ENCODE measurements at places on chromosomes 2 and 18. TPM values are rescaled to one million over a fixed set of nuclear protein-coding genes. Genes with fewer than 3 reads are reported as not detected.

Gene KRTCAP3
- not detected for total RNA-seq

Gene AQP12A
- total RNA-seq, result not detected

Gene VSNL1
- total RNA-seq, result 0.29 TPM

Gene DCC
- total RNA-seq, result 2.5 TPM

Gene ADRA2B
- not detected for total RNA-seq

Gene LOXL3
- total RNA-seq, result 53.9 TPM

Gene EMILIN1
- 366 TPM for total RNA-seq

Gene DSC3
- 0.15 TPM for total RNA-seq

Gene NEB
- total RNA-seq, result 0.17 TPM

Gene CNPPD1
- 35.6 TPM for total RNA-seq

Gene HOXD9
- 0.17 TPM for total RNA-seq

Gene NEDD4L
- total RNA-seq, result 15.4 TPM

Gene CD207
- total RNA-seq, result not detected

Gene NGEF
- total RNA-seq, result 0.44 TPM

Gene CYP27A1
- 19.1 TPM for total RNA-seq

Gene DCDC2C
- total RNA-seq, result not detected

Gene TSHZ1
- 4.8 TPM for total RNA-seq

Gene RMND5A
- 18.2 TPM for total RNA-seq

Gene ZC3H15
- 93.1 TPM for total RNA-seq

Gene ACTR2
- total RNA-seq, result 161 TPM

Gene FLACC1
- 2.0 TPM for total RNA-seq

Gene SLC30A3
- 0.15 TPM for total RNA-seq

Gene GCA
- total RNA-seq, result 7.6 TPM

Gene KLHL14
- not detected for total RNA-seq

Gene SPATA3
- not detected for total RNA-seq

Gene CGREF1
- total RNA-seq, result 3.6 TPM
